ENCODE measurements at places on chromosomes 7 and 10.

DNA sequence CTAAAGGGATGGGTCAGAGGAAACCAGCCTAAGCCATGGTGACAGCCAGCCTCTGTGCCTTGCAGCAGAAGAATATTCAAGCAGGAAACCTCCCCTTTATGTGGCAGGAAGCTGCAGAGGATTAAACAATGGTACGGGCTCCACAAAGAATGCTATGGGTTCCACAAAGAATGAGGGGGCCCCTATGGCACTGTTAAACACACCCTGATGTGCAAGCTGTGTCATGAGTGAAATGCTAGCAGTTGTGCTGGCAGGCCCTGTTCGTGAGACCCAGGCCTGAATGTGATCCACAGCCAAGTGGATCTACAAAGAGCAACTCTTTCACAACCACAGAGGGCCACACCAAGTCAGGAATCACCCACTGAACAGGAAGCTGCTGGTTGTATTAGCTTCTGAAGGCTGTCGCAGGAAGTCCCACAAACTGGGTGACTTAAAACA lies 68.9 kb downstream of the MYOF start:
- no peak for DNase-seq

DNA sequence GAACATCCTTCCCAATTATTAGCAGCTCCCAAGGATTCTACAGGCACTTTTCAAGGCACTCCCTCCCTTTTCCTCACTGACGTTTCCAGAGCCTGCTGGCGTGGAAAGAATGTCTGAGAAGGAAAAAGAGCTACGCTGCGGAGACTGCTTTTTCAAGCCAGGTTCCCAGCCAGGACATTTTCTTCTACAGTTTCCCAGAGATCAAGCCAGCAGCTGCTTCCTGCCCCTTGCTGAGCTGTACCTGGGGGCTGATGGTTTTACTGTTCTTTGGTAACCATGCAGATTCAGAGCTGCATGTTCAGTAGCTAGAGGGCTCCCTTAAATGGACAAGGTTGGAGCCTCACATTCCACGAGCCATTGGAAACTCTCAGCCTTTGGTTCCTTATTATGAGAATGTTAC lies 133.4 kb downstream of the EVX1 start:
- DNase-seq = no peak

- no peak for DNase-seq
Observed at GRCh38 chr7:36571190-36571560, 153.1 kb downstream of the AOAH start.

DNA sequence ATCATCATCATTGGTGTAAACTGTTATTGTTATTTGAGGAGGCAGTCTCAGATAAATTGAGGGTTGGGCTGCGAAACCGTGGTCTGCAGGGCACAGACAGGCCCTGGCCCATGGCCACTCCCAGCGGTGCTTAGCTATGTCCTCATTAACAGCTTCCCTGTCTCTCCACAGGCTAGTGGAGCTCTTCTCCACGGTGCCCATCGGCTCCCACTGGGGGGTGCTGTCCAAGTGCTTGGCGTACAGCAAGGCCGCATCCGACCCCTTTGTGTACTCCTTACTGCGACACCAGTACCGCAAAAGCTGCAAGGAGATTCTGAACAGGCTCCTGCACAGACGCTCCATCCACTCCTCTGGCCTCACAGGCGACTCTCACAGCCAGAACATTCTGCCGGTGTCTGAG lies 21.6 kb downstream of the GPR26 start:
- DNase-seq = no peak

- DNase-seq = no peak
Observed at GRCh38 chr7:10646194-10646593, 327.5 kb upstream of the PHF14 start.

- no peak for DNase-seq
Observed at GRCh38 chr10:77562742-77563141, 74.9 kb downstream of the KCNMA1 start.

- DNase-seq = no peak
Observed at GRCh38 chr7:150326657-150327268, 3.4 kb upstream of the ACTR3C start.

DNA sequence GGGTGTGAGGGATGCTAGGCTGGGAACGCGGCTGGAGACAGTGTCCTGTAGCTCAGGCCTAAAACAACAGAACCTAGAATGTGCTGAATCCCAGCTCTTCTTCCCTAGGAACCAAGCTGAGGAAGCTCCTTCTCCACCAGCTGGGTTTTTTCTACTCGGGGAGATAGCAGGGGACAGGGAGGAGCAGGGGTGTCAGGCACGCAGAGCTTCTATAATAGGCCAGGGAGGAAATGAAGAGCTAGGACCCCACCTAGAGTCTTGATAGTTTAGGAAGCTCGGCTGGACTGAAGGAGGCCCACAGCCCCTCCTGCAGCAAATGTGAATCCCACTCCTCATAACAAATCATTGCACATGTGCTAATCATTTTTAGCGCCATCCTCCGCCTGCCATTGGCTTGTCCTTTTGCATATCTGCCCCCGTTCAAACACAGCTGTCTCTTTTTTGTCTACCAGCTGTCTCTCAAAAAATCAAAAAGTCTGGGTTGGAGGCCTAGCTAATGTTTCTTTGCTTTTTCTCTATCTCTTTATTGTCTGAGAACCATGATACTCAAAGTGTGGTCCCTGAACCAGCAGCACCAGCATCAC lies 24.1 kb upstream of the FAM180A start:
- DNase-seq = no peak
